ENCODE measurements at places on chromosomes 1 and 21.

DNA sequence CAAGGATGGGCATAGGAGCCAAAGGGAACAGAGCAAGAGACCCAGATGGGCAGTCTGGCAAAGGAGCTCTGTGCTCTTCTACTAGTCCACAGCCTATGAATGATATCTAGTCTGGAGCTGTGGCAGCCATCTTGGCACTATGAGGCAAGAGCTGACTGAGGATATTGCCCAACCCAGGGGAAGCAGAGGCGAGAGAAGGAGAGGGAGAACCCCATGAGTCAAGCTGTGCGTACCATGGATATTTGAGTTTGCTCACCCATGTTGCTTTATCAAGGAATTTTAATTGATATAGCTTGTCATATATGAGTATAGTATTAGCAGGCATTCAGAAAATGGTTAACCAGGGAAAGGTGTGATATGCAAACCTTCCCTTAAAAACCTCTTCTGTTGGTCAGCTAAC is 420.9 kb downstream of the PRDM2 start:
- DNase-seq = no peak

DNA sequence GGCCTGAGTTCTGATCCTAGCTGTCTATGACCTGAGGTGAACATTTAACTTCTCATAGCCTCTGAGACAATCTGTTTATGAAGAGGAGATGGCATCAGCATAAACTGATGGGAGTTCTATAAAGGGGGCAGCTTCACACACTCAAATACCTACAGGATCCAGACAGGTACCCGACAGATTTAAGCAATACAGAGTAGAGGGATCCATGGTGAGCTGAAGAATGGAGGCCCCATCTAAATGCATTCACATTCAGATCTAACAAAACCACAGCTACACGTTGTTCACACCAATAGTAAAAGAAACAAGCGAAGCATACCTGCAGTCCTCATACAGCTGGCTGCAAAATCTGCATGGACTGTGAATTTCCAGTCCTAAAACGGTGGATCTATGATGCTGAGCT is 48.7 kb upstream of the ESRRG start:
- DNase-seq = no peak

DNA sequence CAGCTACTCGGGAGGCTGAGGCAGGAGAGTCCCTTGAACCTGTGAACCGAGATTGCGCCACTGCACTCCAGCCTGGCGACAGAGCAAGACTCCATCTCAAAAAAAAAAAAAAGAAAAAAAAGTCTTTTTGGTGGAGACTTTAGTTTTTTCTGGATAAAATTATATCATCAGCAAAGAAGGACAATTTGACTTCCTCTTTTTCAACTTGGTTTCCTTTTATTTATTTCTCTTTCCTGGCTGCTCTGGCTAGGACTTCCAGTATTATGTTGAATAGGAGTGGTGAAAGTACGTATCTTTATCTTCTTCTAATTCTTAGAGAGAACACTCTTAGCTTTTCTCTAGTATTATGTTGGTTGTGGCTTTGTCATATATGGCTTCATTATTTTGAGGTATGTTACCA is 130.8 kb downstream of the PCBP3 start:
- DNase-seq = no peak

- DNase-seq = no peak
Measured at GRCh38 chr1:3196577-3197245, 127.7 kb downstream of the PRDM16 start.

- no peak for DNase-seq
Measured at GRCh38 chr21:45082736-45083135, 8.4 kb downstream of the ADARB1 start.

GRCh38 chr1:212981571-212982328 is 31.4 kb downstream of the VASH2 start:
- DNase-seq = no peak

DNA sequence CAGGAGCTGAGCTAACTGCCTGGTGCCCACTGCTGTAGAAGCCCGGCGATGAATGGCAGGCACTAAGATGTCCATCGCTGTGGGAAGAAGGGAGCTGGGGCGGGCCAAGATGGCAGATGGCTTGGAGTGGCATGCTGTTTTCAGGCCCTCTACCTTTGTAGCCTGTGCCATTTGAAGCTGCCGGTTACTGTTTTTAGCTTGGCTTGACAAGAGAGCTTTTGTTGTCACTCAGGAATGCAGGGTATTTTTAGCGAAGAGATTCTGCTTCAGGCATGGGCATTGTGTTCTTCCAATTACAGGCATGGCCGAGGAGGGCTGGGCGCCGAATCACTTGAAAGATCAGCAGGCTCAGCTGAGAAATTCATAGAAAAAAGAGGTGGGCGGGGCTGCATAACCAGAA is 348.7 kb downstream of the RPS6KC1 start:
- DNase-seq = no peak

GRCh38 chr1:206812471-206812870 is 40.2 kb upstream of the IL10 start:
- no peak for DNase-seq

GRCh38 chr1:67700220-67700619 is 15.2 kb downstream of the GADD45A start:
- DNase-seq = no peak

DNA sequence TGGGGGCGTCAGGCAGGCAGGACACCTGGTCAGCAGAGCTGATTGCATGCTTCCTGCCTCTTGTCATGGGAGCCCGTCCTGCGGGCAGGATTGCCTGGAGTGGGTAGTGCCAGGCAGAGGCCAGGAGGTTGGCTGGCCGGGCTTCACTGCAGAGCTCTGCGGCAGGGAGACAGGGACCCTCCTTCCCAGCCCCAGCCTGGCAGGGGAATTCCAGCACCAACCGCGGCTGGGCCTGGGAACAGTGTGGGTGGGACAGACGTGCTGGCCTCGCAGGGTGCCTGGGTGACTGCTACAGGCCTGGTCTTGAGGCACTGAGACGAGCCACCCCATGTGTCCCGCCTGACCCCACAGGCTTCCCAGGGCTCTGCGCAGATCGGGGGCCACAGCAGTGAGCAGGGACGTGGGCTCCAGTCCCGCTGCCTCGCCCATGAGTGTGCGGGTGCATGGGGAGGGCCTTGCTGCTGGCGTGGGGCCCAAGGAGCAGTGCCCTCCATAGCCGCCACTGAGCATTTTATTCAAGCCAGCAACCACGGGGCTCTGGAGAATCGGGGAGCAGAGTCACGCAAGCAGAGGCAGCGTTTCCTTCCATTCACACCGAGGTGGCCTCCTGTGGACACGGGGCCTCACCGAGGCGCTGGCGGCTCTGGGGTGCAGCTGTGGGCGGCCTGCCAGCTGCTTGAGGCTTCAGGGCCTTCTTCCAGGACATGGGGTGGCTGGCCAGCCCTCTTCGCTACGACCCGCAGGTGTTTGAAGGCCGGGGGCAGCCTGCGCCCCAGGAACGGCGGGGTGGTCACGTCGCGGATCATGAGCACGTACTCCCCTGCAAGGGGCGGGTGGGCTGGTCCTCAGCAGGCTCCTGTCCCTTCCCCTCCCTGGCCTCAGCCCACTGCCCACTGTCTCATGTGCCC is 70.3 kb downstream of the MORN1 start:
- DNase-seq = no peak

DNA sequence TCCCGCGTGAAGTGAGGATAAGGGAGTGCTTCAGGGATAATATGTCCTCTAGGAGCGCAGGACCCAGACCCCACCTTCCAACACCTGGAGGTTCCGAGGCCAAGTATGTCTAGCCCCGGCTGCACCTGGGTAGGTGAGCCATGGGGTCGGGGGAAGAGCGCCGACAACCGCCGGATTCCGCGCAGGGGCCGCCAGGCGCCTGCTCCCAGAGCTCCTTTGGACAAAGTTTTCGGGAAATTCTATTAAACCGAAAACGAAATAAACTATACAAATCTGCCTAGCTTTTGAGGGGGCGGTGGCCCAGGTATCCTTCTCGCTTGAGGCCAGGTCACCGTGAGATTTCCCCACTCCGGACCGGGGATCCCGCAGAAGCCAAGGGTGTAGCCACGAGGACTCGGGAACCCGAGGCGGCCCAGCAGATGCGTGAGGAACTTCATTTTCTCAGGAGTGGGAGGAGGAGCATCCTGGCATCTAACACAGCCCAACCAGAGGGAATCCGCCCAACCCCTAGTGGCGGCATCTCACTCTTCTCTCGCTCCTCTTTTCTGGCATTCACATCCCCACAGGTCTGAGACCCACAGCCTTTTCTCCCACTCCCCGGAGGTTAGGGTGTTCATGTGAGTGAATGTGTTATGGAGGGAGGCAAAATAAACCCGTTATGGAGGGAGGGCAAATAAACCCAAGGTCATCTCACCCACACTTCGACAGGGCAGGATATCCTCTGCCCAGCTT is 2.3 kb upstream of the DMRTA2 start:
- DNase-seq = no peak

- DNase-seq = no peak
Measured at GRCh38 chr1:230272557-230272956, 153.6 kb downstream of the PGBD5 start.

DNA sequence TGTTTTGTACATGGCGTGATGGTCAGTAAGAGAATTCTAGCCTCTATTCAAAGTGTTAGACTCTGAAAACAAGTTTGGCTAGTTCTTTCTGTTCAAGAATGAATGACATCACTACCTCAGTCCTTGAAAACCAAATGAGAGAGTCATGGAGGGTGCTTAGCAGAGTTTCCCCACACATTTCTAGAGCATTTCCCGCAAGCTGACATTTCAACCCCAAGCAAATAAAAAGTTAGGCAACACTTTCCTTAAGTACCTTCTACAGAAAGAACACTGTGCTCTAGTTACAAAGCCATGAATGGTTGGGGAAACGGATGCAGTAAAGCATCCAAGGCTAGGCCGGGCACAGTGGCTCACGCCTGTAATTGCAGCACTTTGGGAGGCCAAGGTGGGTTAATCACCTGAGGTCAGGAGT is 47.9 kb upstream of the SLC44A3 start:
- DNase-seq = no peak

- no peak for DNase-seq
Measured at GRCh38 chr1:232973652-232974611, 23.5 kb downstream of the NTPCR start.

DNA sequence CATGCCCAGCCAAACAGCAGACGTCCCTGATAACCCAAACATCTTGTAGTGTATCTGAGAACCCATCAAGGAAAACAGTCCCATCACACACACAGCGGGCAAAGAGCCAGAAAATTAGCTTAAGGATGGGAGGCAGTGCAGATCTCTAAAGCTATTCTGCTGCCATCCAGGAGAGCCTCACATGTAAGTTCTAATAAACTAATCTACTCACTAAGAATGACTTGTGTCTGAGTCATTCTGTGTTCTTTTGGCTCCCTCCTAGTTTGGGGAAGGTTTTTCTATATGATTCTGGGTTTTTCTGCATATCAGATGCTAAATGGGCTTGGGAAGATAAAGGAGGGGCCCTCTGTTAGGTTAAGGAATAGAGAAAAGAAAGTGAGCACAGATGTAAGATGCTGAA is 162.8 kb downstream of the HUNK start:
- no peak for DNase-seq

DNA sequence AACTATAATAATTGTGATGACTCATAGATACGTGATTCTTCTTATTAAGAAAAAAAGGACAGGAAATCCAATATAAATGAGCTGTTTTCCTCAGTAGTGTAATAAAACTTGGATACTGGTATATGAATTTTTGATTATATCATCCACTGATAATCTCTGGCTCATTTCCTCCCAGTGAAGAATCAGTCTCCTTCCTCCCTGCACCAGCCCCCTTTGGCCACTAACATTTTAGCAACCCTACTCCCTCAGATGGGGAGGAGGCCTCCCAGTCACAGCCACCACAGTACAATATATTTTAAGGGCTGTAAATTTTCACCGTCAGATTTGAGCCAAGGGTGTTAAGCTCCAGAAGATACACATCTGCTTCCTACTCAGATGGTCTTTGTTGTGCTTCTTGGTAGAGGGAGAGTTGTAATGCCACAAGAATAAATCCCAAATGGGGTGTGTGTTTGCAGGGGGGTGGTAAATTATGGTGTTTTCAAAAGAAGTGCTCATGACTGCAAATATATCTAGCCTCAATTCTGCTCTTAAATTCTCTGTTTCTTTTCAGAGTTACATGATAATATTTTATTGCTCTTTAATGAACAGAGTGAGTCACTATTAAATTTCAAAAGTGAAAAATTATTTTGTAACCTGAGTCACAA is 153.5 kb downstream of the HLX start:
- DNase-seq = no peak

DNA sequence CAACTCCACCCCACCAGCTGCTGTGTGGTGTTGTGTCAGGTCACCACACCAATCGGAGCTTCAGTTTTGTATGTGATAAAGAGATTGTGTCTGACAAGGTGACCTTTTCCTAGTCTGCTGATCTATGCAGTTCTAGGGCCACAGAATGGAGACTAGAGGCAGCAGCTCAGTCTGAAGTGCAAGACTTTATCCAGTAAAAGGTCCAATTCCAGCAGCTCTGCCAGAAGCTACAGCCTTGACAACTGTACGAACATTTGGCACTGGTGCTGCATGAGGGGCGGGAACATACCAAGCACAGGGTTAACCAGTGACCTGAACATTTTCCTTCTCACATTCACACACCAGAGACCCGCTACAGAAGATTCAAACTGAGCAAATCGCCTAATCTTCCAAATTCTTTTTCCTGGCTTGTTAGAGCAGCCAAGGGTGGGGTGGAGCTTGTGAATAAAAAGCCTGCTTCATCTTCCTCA is 9.3 kb downstream of the FMO1 start:
- DNase-seq = no peak

DNA sequence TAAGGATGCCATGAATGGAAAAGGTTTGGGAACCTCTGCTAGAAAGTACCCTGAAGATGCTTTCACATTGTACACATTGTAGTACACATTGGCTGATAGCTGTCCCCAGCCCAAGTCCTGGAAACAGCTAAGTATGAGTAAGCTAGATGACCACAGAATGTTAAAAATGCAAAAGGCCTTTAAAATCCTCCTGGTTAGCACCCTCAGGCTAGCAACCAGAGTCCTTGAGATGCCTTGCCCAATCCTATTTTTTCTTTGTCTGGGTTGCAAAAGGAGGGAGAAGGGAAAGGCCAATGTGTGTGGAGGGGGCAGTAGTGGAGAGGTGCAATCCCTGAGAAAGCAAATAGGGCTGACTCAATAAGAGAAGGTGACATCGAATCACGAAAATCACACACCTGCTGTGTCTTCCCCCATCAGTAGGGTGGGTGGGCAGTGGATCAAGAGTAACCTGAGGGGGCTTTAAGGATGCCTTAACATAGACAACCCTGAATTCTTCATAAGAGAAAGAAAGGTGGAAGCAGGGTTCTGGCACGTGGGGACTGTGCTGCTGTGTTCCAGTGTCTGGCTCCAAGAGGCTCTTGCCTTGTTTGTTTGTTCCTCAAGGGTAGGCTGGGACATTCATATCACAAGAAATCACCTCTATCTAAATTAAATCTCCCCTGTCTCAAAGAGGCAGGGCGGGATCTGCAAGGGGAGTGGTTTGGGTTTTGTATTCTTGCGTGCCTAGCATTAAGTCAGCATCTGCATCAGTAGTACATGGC is 266.2 kb upstream of the PLXNA2 start:
- DNase-seq = peak; percentile 33

DNA sequence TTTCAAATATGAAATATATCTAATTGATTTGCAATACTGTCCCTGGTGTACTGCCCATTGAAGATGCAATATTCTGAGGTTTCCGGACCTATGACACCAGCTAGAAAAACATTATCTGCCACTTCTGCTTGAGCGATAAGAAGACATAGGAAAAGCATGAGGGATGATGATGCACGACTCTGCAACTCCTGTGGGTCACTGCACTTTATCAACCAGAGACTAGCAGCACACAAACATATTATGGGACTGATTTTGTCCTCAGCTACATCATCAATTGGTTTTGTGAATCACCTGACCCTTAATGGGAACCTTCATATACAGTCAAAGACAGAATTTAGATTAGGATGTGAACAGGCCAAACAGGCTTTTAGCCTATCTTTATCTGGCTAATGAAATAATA is 13.8 kb upstream of the KCNA3 start:
- no peak for DNase-seq

All from fibroblast of skin of left biceps (primary cell).